ENCODE measurements at places on chromosomes 5 and 9.

GRCh38 chr5:172800088-172800551 is 29.1 kb upstream of the DUSP1 start:
- no peak for DNase-seq

GRCh38 chr5:155957884-155958283 is 369.1 kb upstream of the SGCD start:
- DNase-seq: no peak

DNA sequence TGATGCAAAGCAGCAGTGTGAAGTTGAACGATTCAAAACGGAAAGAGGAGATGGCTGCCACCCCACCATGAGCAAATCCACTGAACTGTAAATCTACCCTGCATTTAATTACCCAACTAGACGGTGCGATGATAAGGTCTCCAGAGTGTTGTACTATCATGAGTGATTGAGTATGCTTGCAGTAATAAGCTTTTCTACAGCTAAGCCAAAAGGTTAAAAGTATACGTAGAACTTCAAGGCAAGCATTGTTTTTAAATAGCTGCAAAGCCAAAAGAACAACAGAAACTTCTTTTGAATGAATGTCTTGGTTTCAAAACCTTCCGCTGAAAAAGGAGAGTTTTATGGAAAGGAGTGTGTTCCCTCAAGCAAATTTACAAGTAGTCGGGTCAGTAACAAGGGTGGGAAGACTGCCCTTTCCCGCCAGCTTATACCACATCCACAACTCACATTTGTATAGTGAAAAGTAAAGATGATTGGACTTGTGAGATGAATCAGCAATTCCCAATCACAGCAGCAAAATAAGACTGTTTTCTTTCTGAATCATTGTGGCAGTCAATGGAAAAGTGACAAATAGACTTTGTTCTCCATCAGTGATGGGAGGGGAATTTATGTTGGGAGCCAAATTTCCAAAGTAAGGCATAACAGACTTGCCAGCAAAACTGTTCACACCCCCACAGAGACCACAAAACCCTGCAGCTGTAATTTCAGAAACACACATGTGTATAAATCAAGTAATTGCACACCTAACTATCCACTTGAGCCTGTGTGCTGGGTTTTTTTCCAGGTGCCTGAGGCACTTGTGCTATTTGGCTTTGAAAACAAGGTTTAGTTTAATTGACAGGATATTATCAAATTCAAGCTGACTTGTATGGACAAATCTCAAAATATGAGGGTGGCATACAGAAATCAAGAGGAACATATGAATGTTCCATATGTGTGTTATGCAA is 407.7 kb upstream of the GRAMD2B start:
- DNase-seq: no peak

DNA sequence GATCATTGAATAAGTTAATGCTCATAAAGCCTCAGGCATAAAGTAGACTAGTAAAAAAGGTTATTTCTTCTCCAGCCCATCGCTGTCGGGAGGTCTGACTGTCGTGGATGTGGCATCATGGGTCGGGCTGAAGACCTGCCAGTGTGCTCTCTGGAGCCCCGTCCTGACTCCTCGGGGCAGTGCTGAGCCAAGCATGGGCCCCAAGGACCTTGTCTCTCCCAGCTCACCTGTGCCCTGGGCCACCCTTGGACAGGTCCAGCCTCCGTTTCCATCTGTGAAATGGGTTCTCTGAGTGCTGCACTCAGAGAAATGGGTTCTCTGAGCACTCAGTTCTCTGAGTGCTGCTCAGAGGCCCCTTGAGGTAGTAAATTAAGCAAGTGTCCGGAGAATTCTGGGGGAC is 269.0 kb downstream of the GADD45G start:
- DNase-seq: no peak

DNA sequence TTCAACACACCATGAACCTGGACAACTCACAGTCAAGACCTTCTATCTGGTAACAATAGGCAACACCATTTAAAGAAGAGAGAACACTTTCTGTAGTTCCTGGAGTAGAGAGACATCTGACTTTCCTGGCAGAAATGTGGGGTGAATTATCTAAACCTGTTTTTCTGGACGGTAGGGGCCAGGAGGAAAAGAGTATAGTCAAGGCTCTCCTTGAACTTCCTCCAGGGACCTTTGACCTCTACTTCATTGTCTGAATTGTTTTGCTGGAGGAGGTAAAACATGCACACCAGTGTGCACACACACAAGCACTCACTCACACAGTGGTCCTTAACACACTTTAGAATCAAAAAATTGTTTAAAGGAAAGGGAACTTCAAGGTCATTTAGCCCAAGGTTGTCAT is 13.2 kb downstream of the S100Z start:
- no peak for DNase-seq

DNA sequence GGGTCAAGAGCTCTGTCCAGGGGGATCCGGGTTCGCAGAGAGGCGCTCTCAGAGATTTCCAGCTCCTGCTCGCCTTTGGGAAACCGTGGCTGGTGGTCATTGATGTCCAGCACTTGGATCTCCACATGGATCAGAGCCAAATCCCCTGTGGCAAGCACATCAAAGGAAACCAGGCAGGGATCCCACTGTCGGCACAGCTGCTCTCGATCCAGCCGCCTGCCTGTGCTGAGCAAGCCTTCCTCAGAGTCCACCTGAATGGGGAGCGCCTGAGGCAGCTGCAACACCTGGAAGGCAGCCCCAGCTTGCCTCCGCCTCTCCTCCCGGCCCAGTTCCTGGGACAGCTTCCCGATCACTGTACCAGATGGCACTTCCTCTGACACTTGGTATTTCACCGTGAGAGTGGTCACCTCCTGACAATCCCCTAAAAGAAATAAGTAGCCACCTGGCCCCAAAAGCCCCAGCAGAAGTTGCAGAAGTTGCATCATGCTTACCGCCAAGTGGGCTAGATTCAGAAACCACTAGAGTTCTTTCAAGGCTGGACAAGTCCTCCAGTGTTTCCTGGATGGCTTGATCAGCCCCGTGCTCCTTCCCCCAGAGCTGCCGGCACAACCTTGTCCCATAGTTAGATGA is 520 bp downstream of the PCDH12 start:
- no peak for DNase-seq

- no peak for DNase-seq
These were observed 48.4 kb downstream of the TNFSF15 start for GRCh38 chr9:114757395-114757794.

GRCh38 chr5:172078726-172079345 is 72.4 kb upstream of the FBXW11 start:
- no peak for DNase-seq

DNA sequence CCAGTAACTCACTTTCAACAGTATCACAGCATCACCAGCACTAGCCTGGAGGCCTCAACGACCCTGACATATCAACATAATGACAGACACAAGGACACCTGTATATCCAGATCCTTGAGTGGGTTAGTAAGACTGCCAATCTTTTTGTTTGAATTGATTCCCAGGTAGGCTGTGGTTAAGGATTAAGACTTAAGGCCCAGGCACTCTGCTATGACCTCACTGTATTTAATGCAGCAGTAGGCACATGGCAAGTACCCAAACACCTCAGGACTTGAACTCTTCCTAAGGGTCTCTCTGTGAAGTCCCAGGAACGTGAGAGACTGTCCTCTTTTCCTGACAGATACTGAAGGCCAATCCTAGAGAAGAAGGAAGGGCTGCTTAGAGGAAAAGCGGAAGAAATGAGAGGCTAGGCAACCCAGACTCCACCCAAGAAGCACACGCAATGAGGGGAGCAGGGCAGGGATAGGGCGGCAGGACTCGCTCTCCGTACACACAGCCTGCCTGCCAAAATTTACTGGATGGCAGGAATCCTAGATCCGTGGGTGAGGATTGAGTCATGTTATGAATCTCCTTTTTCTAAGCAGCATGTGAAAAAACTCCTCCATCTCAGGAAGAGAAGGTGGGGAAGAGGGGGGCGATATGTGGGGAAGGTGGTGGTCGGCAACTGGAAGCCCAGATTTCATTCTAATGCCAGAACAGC is 93.4 kb downstream of the SIL1 start:
- DNase-seq: no peak

GRCh38 chr9:75858497-75859092 is 31.9 kb upstream of the PCSK5 start:
- DNase-seq: no peak

DNA sequence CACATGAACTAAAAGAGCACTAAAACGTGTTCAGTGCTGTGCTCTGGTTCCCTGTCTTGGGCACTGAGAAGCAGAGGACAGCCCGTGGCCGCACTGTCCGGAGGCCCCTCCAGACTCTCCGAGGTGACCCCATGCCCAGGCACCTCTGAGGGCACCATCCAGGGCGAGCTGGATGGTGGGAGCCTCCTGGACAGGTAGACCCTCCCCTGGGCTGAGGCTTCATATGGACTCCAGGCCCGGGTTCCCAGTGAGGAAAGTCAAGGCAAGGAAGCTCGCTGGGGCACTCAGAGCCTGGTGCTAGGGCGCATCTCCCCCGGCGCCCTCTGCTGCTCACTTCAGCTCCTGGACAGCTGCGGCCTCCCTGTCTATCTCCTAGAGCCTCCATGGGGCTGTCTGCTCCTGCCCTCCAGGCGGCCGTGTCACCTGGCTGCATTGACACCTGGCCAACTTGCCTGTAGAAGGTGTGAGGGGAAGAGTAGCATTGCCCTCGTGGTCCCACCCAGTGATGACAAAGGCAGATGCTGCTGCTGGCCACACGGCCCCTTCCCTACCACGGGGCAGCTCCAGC is 178.2 kb upstream of the IRX1 start:
- no peak for DNase-seq

DNA sequence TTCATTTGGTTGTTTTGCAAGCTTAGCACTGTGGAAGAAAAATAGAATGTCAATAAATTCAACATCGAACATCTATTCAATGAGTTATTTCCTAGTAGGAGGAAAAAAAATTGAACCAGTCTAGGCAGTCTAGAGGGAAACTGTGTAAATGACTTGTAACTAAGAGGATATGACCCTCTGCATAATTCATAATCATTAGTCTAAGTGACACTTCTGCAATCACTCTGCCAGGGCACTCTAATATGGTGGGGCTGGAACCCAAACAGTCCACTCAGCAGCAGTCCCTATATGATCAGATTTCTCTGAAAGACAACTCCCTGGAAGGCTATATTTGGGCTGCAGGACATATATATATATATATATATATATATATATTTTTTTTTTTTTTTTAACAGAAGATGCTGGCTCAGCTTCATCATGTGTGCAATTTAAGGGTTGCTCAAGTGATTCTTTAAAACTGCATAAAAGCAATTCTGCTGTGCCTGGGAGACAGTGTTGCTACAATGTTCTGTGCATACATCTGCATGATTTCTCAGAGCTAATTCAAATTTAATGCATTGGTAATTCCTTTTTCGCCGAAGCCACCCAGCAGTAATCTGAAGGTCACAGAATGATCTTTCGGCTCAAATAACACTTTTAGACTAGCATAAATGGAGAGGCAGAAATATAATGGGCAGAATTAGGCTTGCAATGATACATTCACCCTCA is 482.1 kb upstream of the ZNF608 start:
- DNase-seq: no peak

- DNase-seq: no peak
These were observed 64.4 kb downstream of the ANXA1 start for GRCh38 chr9:73216100-73216499.

DNA sequence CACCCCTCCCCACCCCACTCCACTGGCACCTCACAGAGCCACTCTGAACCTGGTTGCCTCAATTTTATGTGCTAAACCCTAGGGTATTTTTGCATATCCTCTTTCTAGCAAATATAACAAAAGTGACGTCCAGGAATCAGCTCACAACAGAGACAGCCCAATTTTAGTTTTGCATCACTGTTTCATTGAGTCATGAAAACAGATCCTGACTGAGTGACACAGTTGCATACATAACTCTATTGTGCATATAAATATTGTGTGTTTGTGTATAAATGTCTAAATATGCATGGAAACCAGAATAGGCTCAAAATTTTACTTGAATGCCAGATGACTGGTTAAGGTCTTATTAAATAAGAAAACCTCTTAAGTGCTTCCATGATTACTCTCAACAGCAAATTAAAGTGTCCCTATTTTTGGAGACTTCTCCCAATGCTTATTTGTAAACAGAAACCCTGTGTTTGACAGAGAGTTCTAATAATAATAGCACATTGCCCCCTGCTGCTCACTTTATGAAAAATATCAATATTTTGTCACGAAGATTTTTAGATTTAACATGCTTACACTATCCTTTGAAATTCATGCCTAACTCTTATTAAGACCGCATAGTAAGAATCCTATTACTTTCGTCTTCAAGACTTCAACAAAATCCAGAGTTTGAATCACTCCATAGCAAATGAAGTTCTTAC is 75.5 kb upstream of the PRRC1 start:
- no peak for DNase-seq

GRCh38 chr5:137792303-137792702 is 38.1 kb upstream of the HNRNPA0 start:
- no peak for DNase-seq

- no peak for DNase-seq
These were observed 29.3 kb upstream of the GNA14 start for GRCh38 chr9:77677397-77677796.

DNA sequence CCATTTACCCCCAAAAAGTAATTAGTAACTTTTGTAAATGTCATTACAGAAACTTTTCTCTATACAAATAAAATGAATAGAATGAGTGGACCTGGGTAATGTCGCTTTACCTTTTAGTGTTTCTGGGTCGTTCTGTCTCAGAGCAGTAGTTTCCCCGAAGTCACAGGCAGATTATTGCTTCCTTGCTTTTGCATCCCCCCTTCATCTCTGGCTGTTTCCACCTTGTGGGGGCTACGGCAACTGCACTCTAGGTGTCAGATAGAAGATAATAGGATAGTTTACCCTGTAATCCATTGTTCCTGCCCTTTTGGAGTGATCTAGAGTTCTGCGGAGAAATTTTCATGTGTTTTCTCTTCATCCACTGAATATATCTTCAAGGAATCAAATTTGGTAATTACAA is 68.7 kb downstream of the PRR16 start:
- no peak for DNase-seq

DNA sequence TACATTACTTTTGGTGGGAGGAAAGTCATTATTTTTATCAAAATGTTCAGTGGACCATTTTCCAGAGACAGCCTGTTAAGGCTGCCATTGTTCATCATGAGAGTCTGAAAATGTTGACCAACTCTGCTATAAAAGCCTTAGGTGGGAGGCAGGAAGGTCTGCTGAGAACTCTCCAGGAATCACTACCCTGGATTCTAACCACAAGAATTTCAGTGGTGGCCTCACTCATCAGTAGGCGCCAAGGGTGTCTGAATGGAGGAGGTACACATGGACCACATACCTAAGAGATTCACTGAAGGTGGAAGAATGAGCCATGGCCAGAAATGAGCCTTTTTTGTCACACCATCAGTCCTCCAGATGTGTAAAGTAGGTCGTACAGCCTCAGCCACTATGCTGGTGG is 21.0 kb upstream of the TLX3 start:
- DNase-seq: no peak

DNA sequence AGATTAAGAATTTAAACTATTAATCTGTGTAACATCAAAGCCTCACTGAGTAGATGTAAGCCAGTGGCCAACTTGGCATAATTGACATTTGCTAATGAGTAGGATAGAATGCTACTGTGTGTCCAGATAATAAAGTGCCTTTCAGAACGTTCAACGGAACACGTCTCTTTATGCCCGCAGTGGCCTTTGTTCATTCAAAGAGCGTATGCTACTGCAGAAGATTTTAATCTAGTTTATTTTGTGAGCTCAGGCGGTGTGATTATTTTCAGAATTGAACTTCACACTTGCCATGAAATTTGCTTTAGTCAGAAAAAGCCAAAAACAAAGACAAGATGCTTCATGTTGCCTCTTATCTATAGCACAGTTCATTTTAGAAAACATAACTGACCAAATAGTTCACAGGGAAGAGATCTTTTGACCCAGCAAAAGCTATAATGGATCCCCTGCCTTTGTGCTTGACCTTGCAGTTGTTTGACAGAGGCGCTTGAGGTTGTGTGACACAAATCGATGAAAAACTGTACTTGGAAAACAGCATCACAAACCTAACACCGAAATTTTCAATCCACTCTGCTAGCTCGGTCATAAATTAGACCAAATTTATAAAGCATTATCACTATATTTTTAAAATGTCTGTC is 530.9 kb upstream of the TYRP1 start:
- no peak for DNase-seq

Measured in activated CD8-positive, alpha-beta T cell treated with anti-CD3 and anti-CD28 coated beads, Interleukin-2, amount 10 ng/mL, durations not matched to agents 7 days and 5 days (primary cell).